Mammary epithelial cell (primary cell): ENCODE measurements at places on chromosomes 2 and 18.

GRCh38 chr2:189104934-189105333, 74.6 kb downstream of the COL5A2 start:
- DNase-seq: peak; percentile 21

- peak; percentile 1 for DNase-seq
Observed at GRCh38 chr18:25621144-25621543, 269.2 kb upstream of the ZNF521 start.

DNA sequence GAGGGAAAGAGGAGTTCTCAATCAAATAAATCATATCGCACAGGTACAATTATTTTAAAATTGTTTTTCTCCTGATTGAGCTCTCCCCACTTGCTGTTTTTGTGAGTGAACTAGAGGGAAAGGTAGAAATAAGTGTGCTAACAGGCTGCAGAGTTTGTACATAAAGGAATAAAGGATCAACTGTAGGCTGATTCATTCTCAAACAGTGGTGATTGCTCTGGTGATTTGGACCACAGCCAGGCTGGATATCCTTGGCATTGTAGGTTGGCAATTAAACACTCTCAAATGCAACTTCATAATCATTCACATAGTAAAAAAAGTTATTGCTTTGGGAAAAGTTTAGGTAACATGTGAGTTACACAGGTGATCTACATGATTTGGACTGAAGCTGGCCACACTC, 29.8 kb downstream of the LRP1B start:
- peak; percentile 30 for DNase-seq

- no peak for DNase-seq
Observed at GRCh38 chr18:79257480-79257879, 138.2 kb upstream of the NFATC1 start.

- DNase-seq: no peak
Observed at GRCh38 chr2:176105078-176105729, 1.9 kb upstream of the HOXD11 start.
